ENCODE measurements at places on chromosomes 2 and 18.

DNA sequence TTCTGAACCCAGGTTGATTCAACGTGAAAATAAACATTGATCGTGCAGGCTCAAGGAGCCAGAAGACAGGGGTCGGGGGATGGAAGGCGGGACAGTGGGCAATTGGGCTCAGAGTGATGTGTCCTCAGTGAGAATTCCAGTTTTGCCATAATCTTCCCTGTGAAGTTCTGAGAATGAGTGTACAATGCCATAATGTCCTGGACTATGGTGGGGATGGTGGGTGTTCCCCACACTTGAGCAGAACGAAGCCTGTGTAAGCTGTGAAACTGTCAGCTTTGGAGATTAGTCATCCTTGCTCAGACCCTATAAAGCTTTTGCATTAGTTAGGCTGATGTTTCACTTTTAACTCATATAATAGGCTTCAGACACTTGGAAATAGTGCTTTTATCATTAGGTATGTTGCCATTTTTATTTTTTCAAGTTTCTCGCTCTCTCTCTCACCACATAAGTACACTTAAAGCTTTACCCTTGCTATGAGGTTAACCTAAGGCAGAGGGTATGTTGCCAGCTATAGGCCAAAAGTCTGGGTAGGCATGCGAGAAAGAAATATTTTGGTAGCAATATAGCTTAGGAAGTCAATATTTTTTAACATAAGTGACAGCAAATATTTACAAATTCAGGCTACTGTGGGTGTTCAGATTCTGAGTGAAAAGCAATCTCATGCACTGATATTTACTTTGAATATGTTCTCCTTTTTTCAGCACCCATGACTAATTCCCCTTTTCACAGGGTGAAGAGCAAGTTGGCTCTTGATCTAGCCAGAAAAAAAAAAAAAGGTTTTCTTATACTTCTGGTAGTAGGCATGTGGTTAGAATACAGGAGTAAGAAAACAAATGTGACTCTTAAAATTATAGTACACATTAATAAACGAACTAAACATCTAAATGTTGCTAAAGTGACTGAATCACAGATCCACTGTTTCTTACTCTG, 47.2 kb downstream of the CDC42EP3 start:
- peak; percentile 87 for DNase-seq

- no peak for DNase-seq
These were observed 474.3 kb downstream of the ERBB4 start for GRCh38 chr2:212064318-212064717.

- DNase-seq, result no peak
These were observed 290.3 kb upstream of the ID2 start for GRCh38 chr2:8391584-8391983.

DNA sequence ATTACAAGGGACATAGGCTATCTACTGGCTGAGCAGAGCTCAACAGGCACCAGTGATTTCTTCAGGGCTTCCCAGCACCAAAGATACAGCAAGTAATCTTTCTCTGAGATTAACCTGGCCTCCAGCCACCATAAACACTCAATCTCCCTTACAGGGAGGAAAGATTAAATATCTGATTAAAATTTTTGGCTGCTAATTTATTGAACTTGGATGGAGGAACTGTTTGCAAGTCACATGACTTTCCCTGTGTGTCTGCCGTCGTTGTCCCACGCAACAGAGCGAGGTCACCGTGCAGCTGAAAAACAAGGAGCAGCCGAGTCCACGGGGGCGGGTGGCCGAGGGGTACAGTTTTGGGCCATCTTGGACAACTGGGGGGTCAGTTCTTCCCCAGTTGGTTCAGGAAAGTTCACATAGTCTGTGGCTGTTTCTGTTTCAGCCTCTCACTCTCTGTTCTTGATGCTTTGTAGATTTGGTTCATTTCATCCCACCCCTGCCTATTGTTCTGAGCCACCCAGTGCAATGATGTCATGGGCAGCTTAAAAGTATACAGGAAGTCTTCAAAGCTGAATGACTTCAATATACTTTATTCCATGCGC, 186.8 kb upstream of the CTAGE1 start:
- DNase-seq, result no peak
